ENCODE measurements at places on chromosomes 7 and 10.

GRCh38 chr7:2529161-2530070 is 9.8 kb downstream of the LFNG start:
- DNase-seq = no peak

- no peak for DNase-seq
These were observed 4.4 kb upstream of the SEMA3C start for GRCh38 chr7:80923211-80923612.

DNA sequence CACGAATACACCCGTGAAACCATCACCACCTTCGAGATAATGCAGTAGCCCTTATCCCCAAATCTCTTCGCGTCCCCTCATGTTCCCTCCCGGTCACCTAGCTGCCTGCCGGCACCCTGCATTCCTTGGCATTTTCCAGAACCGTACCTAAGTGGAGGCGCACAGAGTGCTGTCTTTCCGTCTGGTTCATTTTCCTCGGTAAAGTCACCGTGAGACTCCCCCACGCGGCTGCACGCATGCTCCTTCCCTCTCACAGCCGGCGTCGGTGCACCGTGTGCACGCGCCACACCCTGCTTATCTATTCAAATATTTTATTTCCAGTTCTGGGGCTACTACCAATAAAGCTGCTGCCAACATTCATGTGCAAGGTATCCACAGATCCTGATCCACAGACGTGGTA is 65.5 kb upstream of the NKX6-2 start:
- no peak for DNase-seq

- DNase-seq = no peak
These were observed 5.8 kb upstream of the ZNF487 start for GRCh38 chr10:43430926-43431663.

DNA sequence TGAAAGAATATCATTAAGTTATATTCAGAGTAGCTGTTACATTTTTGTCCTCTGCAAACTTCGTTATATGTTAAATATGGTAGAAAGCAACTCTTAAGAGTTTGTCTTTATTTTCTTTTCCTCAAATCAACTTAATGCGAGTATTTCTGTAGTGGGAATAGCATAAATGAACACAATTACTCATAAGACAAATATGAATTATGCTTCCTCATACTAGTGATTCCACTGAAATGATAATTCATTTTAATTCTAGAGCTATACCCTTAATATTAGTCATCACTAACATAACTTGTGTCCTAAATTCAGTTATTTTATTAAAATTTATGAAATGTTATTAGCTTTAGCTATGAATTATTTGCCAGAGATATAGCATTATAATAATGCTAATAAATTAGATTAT is 820.6 kb upstream of the KCND2 start:
- no peak for DNase-seq

GRCh38 chr7:5197811-5198210 is 7.8 kb downstream of the WIPI2 start:
- DNase-seq = no peak

- DNase-seq = no peak
These were observed 252.1 kb upstream of the TAC1 start for GRCh38 chr7:97479740-97480290.

DNA sequence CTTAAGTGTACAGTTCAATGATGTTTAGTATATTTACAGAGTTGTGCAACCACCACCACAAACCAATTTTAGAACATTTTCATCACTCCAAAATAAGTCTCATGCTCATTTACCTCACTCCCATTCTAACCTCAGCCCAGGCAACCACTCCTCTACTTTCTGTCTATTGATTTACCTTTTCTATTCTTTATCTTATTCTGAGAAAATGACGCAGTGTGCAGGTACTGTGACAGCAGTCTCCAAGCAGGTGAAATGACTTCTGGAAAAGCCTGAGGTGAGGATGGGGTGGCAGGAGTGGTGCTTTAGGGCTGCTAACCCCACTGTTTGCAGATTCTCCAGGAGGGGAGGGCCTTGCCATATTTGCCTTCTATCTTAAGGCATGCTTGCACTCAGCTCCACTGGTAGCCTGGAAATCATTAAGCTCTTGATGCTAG is 39.5 kb downstream of the GARS1 start:
- DNase-seq = no peak

DNA sequence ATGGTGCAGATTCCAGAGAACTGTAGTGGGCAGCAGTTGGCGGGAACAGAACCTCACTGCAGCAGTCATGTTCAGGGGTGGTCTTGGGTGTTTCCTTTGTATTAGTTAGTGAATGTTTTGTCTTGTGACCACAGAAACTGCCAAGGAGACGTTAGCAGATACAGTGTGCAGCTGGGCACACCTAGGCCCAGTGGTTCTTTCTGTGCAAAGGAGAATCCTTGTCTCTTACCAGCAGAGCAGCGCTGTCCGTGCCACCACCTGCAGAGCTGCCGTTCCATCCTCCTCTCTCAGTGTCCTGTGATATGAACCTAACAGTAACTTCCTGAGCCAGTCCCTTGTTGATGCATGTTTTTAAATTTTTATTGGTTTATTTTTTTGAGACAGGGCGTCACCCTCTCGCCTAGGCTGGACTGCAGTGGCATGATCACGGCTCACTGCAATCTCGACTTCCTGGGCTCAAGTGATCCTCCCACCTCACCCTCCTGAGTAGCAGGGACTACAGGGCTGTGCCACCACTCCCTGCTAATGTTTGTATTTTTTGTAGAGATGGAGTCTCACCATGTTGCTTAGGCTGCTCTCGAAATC is 60.6 kb downstream of the WDR37 start:
- DNase-seq = no peak

DNA sequence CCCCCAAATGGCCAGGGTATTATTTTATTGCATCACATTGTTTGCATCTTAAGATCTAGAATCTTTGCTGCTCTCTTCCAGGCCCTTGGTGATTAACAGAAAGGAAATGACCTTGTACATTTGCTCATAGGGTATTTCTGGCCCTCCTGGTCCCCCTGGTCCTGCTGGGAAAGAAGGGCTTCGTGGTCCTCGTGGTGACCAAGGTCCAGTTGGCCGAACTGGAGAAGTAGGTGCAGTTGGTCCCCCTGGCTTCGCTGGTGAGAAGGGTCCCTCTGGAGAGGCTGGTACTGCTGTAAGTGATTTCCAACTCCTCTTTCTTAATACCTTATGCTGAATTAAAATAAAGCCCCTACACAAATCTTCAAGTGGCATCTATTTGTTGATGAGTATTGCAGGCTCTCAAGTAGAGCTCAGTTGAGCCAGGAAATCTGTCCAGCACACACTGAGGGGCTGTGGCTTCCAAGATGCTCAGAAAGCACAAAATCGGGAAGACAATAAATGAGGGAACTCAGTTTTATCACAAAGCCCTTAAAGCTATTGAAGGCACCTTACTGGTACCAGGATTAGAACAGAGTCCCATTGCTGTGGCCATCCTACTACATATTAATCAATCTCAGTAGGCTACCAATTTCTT is 28.2 kb downstream of the COL1A2 start:
- DNase-seq = no peak

- DNase-seq = no peak
These were observed 145.3 kb downstream of the SEMA3A start for GRCh38 chr7:84049071-84049836.

- DNase-seq = no peak
These were observed 18.2 kb upstream of the HECTD2 start for GRCh38 chr10:91391920-91392319.

- no peak for DNase-seq
These were observed 35.7 kb downstream of the SLIT1 start for GRCh38 chr10:97150013-97150595.

DNA sequence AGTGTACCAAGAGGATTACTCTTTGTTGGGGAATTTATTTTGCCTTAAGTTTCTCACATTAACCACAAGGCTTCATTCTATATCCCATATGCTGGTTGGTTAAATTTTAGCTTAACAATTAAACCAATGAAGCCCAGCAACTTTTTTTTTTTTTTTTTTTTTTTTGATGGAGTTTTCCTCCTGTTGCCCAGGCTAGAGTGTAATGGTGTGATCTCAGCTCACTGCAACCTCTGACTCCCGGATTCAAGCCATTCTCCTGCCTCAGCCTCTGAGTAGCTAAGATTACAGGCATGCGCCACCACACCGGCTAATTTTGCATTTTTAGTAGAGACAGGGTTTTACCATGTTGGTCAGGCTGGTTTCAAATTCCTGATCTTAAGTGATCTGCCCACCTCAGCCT is 75.0 kb upstream of the MKX start:
- DNase-seq = no peak

- no peak for DNase-seq
These were observed 72.5 kb upstream of the BTBD16 start for GRCh38 chr10:122198631-122199030.

GRCh38 chr7:81761821-81762220 is 8.0 kb downstream of the HGF start:
- DNase-seq = no peak

- DNase-seq = no peak
These were observed 442.3 kb upstream of the PFKP start for GRCh38 chr10:2625094-2625493.

GRCh38 chr7:139212133-139212532 is 18.9 kb upstream of the UBN2 start:
- no peak for DNase-seq

DNA sequence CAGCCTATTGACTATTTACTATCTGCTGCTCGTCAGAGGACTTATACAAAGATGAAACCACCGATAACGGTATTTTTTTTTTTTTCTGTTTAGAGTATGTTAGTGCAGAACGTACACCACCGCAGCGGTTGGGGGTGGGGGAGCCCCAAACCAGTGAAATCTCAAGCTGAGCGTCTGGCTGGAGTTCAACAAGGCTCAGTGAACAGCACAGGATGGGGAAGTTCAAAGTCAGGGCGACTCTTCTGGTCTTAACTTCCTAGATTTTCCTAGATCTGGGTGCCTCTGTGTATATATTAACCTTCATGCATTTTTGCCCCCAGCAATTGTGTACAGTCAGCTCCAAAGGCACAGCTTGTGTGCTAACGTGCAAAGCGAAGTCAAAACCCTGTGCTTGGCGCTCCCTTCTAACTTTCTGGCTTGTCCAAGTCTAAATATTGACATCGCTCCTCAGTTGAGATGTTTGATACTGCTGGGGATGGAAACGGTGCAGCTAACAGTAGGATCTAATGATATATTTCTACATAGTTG is 1.1 kb downstream of the RHOBTB1 start:
- peak; percentile 34 for DNase-seq

- no peak for DNase-seq
These were observed 323.9 kb downstream of the GATA3 start for GRCh38 chr10:8378198-8378983.

GRCh38 chr10:74967911-74968666 is 141.7 kb downstream of the KAT6B start:
- DNase-seq = peak; percentile 30

DNA sequence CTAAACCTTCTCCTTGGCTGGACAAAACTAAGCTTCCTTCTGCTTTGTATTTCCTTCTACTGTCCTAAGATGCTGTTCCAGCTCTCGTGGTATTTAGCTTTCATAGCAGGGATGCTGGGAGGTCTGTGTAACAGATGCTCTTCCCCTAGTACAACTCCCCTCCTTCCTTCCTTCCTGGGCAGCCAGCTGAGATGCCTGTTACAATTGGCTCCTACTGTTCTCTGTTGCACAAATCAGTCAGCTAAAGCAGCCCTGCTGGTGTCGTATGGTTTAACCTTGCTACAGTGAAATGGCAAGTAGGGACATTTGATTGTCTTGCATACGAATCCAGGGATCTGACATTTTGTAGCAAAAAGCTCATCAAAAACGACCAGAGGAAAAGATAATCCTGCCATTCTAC is 143.8 kb downstream of the ARHGAP21 start:
- DNase-seq = no peak

- DNase-seq = no peak
These were observed 128.1 kb upstream of the PTPRZ1 start for GRCh38 chr7:121744877-121745276.

DNA sequence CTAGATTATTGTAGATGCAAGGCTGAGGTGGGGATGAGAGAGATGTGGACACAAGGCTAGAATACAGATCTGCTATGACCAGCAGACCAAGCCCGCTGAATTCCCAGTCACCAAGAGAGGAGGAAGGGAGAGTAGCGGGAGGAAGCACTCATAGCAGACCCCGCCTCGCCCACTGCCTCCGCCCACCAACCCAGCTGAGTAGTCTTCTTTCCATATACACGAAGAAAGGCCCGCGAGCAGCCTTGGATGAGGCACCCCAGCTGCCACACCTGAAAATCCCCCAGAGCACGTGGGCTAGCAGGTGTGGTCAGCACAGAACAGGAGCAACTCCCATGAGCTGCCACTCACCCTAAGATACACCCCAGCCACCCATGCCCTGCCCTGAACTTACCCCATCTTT is 7.9 kb upstream of the H2BK1 start:
- no peak for DNase-seq

GRCh38 chr10:123614888-123615287 is 51.3 kb upstream of the GPR26 start:
- DNase-seq = peak; percentile 56

- no peak for DNase-seq
These were observed 551 bp downstream of the KCND2 start for GRCh38 chr7:120273476-120273975.

GRCh38 chr7:148773334-148773733 is 74.6 kb downstream of the CUL1 start:
- DNase-seq = no peak

DNA sequence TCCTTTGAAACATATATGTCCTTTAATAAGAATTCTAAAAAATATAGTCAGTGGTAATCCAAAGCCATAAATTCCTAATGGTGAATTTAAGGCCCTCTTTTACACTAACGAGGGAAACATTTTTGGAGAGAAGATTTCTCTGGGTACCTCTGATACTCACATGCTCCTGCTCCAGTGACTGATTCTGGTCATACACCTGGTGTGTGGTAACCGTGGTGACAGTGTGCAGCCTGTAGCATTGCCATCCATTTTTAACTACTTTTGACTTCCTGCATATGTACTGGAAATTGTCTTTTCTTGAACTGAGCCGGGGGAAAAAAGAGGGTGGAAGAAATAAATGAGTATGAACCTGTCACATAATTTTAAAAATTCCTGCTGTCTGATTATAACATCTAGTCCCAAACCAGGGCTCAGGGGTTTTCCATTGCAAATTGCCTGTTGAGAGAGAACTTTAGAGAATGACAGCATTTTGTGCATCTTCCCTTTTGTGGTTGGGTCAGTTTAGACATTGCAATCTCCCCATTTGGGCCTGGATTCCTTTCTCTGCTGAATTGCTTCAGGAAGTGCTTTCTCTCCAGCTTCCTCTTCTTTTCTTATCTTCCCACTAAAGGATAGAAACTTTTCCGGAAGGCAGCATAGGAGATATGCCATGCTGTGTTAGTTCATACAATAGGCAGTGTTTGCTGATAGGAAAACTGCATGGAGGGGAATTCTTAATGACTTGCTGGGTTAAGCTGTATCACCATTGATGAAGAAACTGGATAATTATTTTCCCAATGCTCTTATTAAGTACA is 125.5 kb downstream of the GRM3 start:
- no peak for DNase-seq

Data from K562 (cell line).